Muscle of leg (tissue), 16 donors: ENCODE measurements at places on chromosomes 11 and 22.

- DNase-seq: no peak
These were observed 23.1 kb upstream of the RPS3 start for GRCh38 chr11:75376175-75376574.

DNA sequence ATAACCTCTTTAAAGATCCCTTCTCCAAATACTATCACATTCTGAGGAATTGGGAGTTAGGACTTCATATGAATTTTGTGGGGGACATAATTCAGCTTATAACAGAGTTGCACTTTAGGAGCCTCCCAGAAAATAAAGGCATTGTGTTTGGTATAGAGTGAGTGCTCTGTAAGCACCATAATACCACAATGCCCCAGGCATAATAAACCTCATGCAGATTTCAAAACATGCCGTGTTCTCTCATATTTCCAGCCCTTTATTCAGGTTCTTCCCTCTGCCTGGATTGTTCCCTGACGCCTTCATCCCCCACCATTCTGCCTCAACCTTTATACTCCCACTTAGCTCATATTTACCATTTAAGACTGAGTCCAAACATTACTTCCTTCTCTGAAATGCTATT lies 398.8 kb upstream of the FAT3 start:
- DNase-seq: no peak

GRCh38 chr11:36684840-36685801 lies 87.1 kb upstream of the RAG2 start:
- DNase-seq: no peak

DNA sequence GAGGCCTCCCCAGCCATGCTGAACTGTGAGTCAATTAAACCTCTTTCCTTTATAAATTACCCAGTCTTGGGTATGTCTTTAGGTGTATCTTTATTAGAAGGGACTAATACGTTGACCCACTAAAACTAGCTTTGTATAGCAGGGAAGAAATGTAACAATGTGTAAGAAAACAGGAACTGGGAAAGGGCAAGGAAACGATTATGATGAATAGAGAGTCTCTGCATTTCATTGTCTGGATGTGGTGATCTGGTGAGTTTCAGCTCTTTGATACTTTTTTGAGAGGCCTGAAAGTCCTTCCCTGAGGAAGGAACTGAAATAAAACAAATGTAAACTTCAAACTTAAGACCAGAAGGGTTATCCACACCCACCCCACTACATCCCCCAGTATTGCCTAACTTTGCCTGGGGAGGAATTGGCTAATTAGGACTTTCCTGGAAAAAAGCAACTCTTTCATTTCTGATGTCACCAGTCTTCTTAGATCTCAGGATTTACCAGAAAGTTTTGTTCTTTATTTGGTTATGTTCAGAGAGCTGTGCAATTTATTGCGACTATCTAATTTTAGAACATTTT lies 119.0 kb downstream of the LDLRAD3 start:
- no peak for DNase-seq

DNA sequence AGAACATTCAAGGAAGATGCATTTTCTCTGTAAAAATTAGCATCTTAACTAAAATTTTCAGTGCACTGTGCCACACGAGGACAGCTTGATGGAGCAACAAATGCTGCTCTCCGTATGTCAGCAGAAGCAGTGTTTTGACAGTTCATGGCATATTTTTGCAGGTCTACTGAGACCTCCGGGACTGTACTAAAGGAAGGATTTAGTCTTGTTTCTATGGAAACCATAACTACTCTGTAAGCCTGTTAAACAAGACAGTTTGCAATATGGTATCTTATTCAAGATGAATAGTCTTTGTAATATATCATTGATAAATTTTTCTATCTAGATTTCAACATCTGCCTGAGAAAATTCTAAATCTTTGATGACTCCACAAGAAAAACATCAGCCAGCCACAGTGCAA lies 184.0 kb upstream of the GUCY1A2 start:
- DNase-seq: peak; percentile 15

- no peak for DNase-seq
These were observed 216.5 kb upstream of the PLET1 start for GRCh38 chr11:112477152-112477551.

- DNase-seq: no peak
These were observed 130.3 kb downstream of the EFCAB6 start for GRCh38 chr22:43681731-43682360.
